Prostate gland (tissue), 2 donors: ENCODE measurements at places on chromosomes 7 and 10.

- DNase-seq = peak; percentile 20
These were observed 89.1 kb upstream of the IFRD1 start for GRCh38 chr7:112361154-112361553.

DNA sequence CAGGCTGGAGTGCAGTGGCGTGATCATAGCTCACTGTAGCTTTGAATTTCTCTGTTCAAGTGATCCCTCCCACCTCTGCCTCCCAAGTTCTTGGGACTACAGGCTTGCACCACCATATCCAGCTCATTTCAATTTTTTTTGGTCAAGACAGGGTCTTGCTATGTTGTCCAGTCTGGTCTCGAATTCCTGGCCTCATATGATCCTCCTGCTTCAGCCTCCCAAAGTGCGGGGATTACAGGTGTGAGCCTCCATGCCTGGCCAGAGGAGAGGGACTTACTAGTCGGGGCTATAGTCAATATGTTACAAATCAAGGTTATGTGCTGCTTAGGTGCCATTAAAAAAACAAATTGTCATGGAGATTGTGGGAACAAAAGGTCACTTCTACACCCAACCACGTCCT, 105.3 kb upstream of the GALNT17 start:
- no peak for DNase-seq

DNA sequence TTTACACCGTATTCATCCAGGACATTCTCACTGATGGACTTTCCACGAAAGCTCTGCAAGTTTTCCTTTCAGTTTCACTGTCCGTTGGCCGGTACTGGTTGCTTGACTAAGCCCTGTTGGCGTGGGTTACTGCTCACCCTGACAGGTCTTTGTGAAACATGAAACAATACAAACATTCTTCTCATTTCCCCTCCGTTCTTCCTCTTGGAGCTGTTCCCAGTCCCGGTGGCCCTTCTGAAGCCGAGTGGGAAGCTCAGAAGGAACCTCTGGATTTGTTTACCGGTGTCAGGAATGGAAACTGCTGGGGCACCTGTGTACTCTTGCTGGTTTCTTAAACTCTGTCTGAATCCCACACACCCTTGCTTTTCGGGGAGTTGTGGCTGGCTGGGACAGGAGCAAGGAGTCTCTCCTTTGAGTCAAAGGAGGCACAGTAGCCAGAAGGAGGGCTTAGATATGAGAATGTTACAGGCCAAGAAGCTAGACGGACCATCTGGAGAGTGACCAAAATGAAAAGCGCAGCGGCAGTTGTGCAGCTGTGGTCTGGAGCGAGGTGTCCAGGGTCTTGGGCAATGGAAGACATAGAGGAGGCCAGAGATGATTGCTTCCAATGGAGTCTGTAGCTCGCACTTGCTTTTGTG, 45.7 kb downstream of the LYZL2 start:
- peak; percentile 86 for DNase-seq

DNA sequence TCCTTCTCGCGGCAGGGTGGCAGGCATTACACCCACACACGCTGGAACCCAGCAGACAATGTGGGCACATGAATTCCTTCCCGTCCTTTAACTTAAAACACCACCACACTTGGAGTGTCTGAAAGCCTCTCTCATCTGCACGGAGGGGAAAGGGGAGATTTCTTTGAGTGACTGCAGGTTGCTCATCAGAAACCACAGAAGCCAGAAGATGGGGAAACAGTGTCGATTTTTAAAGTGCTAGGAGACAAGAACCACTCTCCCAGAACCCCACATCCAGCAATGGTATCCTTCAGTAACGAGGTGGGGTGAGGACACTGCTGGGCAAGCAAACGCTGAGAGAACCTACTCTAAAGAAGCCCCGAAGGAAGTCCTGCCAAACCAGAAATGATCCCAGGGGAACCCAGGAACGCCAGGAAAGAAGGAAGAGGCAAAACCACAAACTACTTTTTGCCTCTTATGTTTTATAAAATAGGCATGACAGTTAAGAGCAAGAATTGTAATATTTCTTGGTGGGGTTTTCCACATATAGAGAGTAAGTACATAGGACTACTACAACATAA, 254.3 kb downstream of the ELFN1 start:
- DNase-seq = no peak

- DNase-seq = no peak
These were observed 1.5 kb downstream of the RET start for GRCh38 chr10:43078175-43078985.
